ENCODE measurements at places on chromosomes 11 and 22. TPM values are rescaled to one million over a fixed set of nuclear protein-coding genes. Genes with fewer than 3 reads are reported as not detected.

DNA sequence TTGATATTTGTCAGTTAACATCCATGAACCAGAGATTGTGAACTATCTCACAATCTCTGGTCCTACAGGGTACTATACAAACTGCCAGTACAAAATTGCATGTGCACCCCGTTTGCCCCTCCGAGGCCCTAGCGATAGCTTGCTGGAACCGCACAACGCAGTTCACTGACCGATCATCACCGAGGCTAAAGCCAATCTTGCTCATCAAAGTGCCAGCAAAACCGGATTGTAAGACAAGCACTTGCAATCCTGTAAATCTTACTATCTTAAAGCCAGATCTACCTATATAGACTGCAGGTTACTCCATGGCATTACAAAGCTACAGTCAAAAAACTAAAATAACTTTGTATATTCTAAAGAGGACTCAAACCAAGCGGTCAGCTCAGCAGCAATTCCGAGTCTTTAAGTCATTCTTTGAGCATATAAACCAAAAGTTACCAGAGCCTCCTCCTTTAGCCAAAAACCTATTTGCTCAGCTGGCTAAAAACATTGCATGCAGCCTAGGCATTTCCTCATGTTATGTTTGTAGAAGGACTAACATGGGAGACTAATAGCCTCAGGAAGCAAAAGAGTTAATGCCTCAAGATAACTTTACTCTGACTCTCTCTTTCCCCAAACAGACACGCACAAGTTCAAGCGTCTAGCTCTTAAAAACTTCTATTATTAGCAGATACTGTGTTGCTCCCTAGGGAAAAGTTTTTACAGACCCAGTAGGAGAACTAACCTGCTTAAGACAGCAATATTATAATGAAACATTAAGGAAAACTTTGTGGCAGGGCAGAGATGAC is 30.7 kb upstream of the CPT1A start:
- DNase-seq = no peak

DNA sequence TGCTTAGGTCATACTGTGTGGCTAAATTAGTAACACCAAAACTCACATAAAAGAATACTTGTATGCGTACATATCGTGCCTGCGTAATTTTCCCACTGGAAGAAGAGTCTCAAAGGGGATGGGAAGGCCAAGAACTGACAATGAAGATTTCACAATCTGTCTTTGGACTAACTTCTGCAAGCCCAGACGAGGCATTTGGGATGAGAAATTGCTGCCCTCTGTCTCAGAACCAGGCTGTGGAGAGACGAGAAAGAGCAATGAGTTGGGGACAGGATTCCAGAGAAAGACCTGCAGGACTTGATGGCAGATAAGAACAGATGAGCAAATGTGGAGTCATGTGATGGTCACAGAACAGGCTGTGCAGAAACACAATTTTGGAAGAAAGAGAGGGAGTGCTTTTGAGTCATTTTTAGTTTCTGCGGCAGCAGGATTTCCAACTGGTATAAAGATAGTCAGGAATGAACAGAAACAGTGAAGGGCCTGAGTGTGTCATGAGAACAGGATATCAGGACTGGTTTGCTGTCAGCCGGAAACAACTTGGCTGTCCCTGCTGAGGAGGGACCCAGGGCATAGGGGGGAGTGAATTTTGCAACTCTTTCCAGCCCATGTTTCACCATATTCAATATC is 82.7 kb upstream of the CTSC start:
- no peak for DNase-seq

DNA sequence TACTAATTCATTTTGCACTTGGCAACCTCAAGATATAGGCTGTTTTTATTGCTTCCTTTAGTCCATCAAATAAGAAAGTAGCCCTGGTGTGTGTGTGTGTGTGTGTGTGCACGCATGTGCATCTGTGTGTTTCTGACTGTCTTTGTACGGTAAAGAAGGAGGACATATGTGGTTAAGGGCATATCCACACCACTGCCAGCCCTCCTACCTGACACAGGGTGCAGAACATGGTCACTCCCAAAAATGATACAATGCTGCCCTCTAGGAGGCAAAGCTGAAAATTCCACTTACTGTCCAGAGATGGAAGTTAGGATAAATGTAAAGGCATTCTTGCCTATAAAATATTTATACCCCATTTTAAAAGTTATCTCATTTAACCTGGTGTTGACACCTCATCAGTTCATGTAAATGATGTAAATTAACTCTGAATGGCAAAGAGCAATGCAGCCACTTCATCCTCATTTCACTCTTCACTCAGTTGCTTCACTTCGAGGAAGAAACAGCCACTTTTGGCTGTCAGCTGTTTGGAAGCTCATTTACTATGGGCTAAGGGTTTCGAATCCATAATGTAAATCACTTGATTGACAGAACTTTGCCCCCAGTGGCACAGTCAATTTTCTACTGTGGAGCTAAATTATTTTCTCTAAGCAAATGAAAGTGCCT is 83.1 kb upstream of the MTNR1B start:
- DNase-seq = no peak

The TRIM6 gene
- total RNA-seq = 3.3 TPM

GRCh38 chr22:36086629-36087254 is 58.1 kb upstream of the RBFOX2 start:
- DNase-seq = no peak

DNA sequence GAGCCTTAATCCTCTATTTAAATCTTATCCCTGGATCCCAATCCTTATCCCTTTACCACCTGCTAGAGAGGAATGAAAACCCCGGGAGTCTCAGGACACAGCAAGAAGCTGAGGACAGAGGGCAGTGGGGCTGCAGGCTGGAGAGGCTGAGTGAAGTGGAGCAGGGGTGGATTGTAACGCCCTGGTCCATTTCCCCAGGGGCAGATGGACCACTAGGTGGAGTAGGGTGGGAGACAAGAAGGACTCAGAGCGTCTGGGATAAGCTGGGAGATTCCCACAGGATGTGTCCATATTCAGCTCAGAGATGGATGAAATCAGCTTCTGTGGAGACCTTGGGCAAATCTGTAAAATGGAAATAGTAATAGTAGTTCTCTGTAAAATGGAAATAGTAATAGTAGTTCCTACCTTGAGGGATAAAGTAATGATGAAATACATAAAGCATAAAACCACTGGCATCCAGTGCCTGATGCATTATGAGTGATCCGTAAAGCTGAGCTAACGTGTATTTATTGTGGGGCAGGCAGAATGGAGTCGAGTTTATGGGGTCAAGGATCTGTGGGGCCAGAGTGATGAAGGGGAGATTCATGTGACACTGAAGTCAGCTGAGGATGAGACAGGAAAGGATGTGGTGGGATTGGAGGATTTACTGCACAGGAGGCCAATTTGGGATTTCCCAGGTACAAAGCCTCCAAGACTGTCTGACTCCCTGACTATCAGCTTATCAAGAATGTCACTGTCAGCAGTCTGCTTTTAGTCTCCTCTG is 1.9 kb upstream of the ROBO4 start:
- no peak for DNase-seq
